ENCODE measurements at places on chromosomes 11 and 22. TPM values are rescaled to one million over a fixed set of nuclear protein-coding genes. Genes with fewer than 3 reads are reported as not detected.

SEPTIN3 gene
- not detected for total RNA-seq

TMEM121B gene
- total RNA-seq = 0.10 TPM

B3GAT1 gene
- total RNA-seq = not detected

GSTT2 gene
- 1.3 TPM for total RNA-seq

OR2AG1 gene
- total RNA-seq = not detected

MRPL23 gene
- total RNA-seq = 101 TPM

GNG3 gene
- total RNA-seq = not detected

Measured in mammary microvascular endothelial cell (primary cell).